ENCODE measurements at places on chromosomes 1 and 21.

- no peak for DNase-seq
Measured at GRCh38 chr1:239306426-239306825, 79.9 kb upstream of the CHRM3 start.

DNA sequence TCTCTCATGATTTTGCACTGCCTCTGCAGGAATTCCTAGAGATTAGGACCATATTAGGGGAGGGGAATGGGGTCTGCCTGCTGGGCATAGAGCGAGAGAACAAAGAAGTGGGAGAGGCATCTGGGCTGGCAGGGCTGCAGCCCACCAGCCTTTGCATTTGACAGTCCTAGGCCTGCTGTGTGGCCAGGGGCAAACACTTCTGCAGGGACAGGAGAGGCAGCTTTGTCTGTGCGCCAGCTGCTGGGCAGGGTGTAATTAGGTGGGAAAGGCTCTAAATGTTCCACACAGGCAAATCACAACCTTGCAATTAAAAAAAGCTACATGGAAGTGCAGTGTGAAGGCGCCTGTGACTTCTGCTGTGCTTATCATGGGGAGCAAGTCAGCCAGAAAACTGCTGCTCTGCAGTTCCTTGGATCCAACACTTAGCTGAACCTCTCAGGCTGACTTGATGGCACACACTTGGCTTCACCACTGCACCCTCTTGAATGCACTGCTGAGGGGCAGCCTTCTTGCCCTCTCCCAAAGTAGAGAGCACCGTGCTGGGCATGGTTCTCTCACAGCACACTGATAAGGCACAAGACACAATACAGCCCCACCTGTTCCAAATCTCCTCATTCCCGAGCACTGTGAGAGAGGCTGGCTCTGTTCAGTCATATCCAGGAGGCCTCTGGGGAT, 73.6 kb upstream of the TLR5 start:
- DNase-seq = no peak

- DNase-seq = no peak
Measured at GRCh38 chr1:53162621-53163020, 20.2 kb upstream of the SLC1A7 start.

DNA sequence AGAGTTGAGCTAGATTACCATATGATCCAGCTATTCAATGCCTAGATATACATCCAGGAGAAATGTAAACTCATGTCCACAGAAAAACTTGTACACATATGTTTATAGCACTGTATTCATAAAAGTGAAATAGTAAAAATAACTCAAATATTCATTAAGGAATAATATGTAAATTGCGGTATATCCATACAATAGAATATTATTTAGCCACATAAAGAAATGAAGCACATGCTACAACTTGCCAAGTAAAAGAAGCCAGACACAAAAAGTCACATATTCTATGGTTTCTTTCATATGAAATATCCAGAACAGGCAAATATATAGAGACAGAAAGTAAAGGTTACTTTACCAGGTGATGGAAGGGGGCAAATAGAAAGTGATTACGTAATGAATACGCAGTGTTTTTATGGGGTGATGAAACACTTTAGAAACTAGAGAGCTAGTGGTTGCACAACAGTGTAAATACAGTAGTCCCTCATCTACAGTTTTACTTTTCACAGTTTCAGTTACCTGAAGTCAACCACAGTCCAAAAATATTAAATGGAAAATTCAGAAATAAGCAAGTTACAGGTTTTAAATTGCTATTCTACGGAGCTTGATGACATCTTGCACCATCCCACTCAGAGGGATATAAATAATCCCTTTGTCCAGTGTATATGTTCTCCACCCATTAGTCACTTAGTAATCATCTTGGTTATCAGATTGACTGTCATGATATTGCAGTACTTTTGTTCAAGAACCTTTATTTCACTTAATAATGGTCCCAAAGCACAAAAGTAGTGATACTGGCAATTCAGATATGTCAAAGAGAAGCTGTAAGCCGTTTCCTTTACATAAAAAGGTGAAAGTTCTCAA, 62.3 kb downstream of the ZNF644 start:
- peak; percentile 35 for DNase-seq

DNA sequence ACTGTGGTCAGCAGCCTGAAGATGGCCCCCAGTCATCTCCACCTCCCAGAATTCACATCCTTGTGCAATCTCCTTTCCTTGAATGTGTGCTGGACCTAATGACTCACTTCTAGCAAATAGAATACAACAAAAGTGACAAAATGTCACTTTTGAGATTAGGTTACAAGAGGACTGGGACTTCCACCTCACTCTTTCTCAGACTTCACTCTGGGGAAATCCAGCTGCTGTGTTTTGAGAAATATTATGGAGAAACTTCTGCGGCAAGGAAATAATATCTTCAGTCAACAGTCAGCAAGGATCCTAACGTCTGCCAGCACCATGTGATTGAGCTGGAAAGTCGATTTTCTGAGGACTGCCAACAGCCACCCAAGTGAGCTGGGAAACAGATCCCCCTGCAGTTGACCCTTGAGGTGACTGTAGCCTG, 70.5 kb upstream of the GADD45A start:
- peak; percentile 72 for DNase-seq

- no peak for DNase-seq
Measured at GRCh38 chr1:153883223-153883622, 39.5 kb downstream of the GATAD2B start.

DNA sequence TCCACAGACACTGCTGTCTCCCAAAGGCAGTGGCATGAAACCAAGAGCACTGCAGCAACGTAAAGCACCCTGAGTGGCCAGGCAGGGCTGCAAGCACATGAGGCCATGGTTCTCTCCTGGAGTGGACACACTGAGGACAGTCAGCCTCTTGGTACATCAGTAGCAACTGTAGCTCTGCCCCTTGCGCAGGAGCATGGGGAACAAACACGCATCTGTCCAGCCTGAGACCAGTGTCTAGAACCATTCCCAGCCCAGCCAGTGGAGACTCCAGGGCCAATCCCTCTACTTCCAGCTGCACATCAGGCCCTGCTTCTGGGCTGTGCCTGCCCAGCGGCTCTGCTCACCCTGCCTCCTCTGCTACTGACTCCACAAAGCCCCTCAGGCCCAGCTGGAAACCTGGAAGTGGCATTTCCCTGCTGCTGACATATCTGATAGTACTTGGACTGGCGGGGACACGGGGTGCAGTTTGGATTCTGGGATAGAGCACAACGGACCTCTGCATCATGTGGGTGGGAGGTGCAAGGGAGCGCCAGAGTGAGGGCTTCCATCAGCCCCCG, 49.0 kb downstream of the TOR1AIP2 start:
- no peak for DNase-seq

DNA sequence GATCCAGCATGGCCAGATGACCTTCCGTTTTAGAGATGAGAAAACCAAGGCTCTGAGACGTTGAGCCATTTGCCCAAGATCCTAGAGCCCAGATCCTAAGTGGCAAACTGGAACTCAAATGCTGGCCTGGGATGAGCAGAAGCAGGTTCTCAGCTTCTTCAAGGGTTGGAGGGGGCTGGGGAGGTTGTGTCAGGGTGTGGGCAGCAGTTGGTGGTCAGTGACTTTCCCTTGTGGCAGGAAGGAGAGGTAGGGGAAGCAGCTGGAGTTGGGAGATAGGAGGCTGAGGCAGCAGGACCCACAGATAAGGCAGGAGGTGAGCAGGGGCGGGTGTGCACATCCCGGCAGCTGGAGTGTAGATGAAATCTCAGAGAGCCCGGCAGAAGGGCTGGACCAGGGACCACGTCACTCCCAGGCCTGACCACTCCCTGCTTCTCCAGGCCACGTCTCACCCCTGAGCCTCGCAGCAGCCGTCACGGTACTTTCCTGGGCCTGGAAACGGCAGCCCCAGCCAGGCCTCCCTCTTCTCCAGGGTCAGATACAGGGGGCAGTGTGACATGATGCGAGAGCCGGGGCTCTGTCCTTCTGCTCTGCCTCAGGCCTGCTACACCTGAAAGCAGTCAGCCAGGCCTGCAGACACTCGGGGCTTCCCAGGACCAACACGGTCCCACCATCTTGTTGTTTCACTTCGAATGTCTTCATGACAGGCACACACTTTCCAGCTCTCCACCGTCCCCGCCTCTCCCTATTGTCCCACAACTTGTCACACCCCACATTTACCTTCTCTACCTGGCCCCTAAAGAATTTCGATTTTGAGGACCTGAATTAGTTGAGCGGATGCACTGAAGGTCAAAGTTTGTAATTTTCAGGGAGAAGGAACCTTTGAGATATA, 11.5 kb upstream of the LAPTM5 start:
- DNase-seq = no peak

DNA sequence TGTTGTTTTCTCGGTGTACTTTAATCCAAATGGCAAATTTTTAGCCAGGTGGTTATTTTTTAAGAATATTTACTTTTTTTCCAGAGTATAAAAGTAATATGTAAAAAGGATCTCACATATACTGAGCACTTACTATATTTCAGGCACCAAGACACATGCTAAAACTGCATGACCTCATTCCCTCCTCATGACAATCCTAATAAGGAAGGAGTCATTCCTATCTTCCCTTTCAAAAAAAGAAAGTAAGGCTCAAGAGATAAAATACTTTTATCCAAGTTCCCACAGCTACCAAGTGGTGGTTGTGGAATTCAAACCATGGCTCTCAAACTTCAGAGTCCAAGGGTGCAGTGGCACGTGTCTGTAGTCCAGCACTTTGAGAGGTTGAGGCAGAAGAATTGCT, 19.4 kb downstream of the ATP2B4 start:
- no peak for DNase-seq

DNA sequence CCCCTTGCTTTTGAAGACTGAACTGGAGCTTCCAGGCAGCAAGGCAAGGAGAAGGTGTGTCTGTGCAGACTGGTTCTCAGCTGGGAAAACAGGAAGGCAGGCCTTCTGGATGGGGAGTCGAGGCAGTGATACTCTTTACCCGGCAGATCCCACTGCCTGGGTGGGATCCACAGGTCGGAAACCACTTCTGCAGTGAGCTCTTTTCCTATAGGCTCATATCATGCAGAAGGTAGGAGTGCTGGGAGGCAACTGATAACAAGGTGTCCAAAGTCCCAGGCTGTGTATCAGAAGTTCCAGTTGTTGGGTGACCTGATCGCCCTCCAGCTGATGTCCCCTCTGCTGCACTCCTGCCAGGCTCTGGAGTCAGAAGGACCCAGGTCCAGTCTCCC, 17.1 kb downstream of the ACOT11 start:
- DNase-seq = no peak
